ENCODE measurements at places on chromosomes 6 and 20.
A peak's percentile ranks its signal among the peaks of the same experiment; 100 is the strongest.

- no peak for DNase-seq
Measured at GRCh38 chr6:70996106-70996505, 39.2 kb upstream of the B3GAT2 start.

DNA sequence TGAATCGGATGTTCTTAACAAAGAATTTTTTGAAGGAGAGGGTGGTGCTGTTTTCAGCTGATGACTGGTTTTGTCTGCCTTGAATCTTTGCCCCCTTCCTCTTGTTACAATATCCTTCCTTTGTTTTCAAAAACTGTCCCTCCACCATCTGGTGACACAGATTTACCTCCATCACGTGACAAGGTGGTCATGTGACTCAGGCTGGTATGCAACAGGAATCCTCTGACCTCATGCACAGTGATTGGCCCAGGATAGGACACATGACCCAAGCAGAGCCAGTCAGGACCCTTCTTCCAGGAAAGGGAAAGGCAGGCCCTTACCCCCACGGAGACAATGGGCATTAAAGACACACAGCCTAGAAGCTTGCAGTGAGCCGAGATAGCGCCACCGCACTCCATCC lies 84.7 kb upstream of the MC3R start:
- DNase-seq: no peak

- DNase-seq: no peak
Measured at GRCh38 chr20:50513169-50514034, 3.2 kb downstream of the PTPN1 start.

GRCh38 chr20:16004108-16004854 lies 569.0 kb downstream of the KIF16B start:
- DNase-seq: no peak

DNA sequence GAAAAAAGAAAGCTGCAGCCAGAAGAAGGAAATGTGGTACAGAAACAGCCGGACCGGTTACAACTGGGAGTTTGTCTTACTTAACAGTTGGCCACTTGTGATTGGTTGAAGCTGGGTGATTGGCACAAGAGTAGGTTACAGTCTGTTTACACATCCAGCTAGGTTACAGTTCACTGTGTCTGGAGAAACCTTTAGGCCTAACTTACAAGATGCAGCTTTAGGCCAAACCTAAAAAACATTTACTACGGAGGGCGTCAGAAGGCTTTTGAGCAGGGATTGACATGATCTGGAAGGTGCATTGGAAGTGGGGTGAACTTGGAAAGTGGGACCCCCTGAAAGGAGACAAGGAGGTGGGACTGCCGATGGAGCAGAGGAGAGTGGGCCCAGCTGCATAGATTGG lies 122.3 kb downstream of the BANF2 start:
- no peak for DNase-seq

DNA sequence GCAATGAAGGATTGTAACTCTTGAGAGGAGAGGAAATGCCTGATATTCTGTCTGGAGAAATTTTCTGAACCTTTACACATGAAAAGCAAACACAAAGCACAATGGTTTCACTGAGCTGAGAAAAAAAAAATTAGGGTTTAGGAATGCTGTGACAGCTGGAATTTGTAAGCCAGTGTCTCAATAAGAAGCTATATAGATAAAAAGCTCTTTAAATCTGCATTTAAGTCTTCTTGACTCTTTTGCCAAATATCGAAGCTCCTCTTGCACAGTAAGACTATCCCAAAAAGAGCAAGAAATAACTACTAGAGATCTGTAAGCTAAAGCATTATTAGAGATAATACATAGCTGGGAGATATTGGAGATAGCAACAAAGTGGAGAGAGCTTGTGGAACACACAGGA lies 1334.0 kb upstream of the CITED2 start:
- DNase-seq: no peak

DNA sequence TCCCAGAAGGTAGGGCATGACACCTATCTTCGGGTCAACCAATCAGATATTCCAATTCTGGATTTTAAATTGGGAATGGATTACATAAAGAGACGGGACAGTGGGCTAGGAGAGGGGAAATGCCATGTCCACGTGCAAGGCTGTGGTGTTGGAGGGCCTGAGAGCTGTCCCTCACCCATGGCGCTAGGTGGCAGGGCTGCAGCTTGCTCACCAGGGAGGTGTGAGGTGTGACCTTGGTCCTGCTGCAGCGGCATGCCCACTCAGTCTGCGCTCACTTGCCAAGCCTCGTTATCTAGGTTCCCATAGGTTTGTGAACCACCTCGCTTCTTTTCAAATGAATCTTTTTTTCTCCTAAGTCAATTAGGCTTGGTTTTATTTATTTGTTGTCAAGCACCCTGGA lies 19.4 kb upstream of the CST3 start:
- DNase-seq: no peak

- DNase-seq: no peak
Measured at GRCh38 chr20:45968801-45969711, 2.9 kb downstream of the ZNF335 start.

- no peak for DNase-seq
Measured at GRCh38 chr20:64058536-64058935, 4.5 kb upstream of the TCEA2 start.

DNA sequence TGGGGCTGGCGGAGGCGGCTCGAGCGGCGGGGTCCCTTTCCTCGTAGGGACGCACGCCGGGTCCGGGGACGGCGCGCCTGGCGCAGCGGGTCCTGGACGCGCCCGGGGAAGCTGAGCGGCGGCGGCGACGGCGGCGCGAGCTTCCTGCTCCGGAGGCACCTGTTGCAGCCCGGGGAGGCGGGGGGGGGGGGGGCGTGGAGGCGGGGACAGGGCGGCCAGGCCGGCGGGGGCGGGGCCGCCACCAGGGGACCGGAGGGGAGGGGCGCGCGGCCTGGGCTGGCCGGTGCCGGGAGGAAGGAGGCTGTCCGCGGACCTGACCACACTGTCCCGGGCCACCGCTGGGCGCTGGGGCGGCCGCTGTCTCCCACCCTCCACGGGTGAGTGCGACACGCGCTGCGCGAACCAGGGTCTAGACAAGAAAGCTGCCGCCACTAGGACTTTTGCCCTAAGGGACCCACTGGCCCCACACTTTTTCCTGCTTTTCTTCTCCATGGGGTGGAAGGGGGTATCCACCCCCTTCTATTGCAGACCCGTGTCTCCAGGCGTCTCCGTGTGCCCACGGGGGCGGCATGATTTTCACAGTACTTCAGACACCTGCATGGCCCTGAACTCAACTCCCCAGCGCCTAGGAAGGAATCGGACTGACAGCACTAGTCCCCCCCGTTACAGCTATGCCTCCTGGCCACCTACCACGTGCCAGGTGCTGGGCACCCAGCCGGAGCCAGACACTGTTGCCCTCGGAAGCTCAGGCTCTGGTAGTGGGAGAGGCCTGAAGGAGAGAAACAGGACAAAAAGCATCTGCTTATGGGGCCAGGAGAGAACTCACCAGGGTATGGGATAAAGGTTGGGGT lies at the start of gene NFATC2:
TSS of gene NFATC2 (minus strand) at position 149 of the 851 bp plus-strand sequence. CDS start 220 bp downstream, outside the sequence.
- peak; percentile 41 for DNase-seq

DNA sequence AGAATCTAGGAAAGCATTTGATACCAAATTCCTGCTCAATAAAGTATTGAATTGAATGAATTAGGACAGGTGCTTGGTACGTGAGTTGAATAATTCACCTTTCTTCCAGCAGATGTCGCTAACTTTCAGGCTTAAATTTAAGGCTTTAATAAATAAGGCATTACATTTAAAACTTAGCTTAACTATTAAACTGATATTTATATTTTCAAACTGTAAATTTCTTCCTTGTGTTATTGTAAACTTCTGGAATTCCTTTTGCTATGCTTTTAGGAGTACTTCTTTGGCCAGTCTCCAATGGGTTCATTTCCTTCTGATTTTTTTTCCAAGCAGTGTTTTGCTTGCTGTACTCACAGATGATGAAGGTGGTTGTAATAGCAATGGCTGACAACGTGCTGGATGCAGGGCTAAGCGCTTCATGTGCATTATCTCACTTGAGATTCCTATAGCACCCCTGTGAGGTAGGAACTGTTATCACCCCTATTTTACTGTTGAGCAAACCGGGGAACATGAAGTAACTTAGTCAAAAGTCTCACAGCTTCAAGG lies 71.3 kb upstream of the SLC2A12 start:
- DNase-seq: peak; percentile 14

GRCh38 chr6:45433533-45434380 lies 56.0 kb upstream of the SUPT3H start:
- DNase-seq: no peak

DNA sequence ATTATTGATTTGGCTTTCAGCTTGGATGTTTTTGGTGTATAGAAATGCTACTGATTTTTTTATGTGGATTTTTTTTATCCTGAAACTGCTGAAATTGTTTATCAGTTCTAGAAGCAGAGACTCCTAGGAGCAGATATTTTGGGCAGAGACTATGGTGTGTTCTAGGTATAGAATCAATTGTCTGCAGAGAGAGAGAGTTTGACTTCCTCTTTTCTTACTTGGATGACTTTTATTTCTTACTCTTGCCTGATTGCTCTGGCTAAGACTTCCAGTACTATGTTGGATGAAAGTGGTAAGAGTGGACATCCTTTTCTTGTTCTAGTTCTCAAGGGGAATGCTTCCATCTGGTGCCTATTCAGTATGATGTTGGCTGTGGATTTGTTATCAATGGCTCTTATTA lies 370.6 kb downstream of the PHF3 start:
- no peak for DNase-seq

GRCh38 chr20:51616060-51616459 lies 73.5 kb upstream of the NFATC2 start:
- no peak for DNase-seq

DNA sequence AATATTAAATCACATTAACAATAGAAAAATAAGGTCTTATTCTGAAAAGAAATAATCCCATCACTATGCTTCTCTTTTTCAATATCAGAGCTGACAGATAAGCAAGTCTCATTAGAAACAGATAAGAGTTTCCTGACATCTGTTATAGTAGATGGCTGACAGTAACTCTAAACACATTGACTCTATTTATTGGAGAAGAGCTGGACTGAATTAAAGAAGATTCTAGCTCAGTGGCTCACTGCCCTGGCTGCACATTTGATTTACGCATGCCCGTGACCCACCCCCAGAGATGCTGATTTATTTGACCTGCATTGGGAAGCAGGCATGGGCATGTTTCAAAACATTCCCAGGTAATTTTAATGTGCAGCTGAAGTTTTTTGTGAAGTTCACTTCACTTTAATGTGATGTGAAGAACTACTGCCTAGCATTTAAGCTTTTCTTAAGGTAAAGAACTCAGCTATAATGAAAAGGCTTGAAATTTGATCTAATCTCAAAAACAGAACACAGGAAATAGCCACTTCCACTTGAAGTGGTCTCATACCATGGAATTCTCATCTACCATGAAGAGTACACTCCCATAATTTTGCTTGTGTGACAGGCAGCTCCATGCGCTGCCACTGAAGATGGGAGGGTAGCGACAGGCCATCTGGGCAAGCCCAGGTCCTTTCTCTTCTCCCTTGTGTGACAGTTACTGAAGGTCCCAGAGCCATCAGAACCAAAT lies 162.3 kb downstream of the TPBG start:
- no peak for DNase-seq

- no peak for DNase-seq
Measured at GRCh38 chr6:166825553-166826145, 130.7 kb downstream of the RNASET2 start.

GRCh38 chr6:121879149-121879548 lies 443.7 kb downstream of the GJA1 start:
- no peak for DNase-seq

DNA sequence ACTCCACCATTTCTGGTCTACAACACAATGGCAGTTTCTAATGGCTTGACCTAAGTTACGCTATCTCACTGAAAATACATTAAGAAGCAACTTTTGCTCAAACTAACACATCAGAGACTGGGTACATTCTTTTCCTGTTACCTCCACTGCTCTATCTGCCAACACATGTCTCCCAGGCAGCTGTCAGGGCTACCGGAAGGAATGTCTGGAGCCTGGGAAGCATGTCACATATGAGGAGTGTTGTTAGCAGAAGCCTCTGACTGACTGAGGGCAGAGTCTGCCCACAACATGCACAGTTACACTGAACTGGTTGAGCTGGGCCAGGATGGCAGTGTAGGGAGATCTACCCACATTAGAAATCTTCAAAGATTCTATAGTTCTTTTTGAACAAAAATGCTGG lies 264.5 kb downstream of the KIF16B start:
- DNase-seq: no peak

- DNase-seq: no peak
Measured at GRCh38 chr20:39188266-39188765, 226.2 kb downstream of the DHX35 start.

DNA sequence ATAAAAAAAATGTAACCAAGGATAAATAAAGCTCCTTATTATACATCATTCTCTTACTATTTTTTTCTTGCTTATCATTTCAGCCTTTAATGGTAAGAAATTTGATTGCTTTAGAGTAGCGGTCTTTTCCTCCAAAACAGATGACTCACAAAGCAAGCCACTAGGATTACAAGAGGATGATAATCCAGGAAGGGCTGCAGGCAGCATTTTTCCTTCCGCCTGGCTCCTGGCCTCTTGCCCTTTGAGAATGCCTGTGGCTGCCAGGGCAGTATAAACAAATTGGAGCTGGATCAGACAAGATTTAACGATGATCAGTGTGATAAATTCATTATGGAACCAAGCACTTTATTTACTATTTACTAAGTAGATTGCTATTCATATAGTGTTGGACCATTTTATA lies 9.7 kb upstream of the FBXL4 start:
- DNase-seq: no peak

DNA sequence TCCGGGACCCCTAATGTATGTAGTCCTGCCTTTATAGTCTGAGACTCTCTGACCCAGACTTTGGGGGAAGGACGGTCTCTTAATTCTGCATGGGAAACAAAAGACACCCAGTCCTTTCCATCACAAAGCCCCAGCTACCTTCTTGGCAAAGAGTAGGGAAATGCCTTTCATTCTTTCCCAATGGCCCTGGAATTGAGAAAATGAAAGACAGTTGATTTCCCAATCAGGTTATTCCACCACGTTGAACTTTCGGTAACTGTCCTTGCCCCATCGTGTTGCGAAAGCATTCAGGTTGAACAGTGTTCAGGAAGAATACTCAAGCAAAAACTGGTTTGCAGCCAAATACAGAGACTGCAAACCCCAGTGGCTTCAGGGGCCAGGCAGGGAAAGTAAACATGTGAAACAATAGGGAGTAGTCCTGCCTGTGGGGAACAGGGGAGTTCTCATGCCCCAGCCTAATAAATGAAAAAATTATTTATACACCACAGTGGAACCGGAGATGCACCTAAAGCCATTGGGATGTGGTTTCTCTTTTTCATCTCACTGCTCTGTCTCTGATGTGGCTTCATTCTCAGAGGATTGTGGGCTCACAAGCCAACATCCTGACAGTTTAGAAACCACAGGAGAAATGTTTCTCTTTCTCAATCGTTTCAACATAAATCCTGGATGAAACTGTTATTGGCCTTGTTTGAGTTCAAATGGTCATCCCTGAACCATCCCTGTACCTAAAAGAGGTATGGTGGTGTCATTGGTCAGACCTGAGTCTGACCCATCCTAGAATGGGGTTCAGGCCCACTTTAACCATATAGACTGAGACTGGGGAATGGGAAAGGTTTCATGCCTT lies 44.2 kb upstream of the SLC9A8 start:
- DNase-seq: no peak

Measured in activated gamma-delta T cell treated with Interleukin-2 at 50 U/mL for 16 hours (primary cell).